ENCODE measurements at places on chromosomes 1 and 21.

- DNase-seq: no peak
These were observed 126.4 kb upstream of the GALNT2 start for GRCh38 chr1:229940684-229941083.

GRCh38 chr1:28256197-28256827 is 3.0 kb upstream of the SESN2 start:
- DNase-seq: no peak

- no peak for DNase-seq
These were observed 12.4 kb downstream of the ENTREP3 start for GRCh38 chr1:155242805-155243358.

DNA sequence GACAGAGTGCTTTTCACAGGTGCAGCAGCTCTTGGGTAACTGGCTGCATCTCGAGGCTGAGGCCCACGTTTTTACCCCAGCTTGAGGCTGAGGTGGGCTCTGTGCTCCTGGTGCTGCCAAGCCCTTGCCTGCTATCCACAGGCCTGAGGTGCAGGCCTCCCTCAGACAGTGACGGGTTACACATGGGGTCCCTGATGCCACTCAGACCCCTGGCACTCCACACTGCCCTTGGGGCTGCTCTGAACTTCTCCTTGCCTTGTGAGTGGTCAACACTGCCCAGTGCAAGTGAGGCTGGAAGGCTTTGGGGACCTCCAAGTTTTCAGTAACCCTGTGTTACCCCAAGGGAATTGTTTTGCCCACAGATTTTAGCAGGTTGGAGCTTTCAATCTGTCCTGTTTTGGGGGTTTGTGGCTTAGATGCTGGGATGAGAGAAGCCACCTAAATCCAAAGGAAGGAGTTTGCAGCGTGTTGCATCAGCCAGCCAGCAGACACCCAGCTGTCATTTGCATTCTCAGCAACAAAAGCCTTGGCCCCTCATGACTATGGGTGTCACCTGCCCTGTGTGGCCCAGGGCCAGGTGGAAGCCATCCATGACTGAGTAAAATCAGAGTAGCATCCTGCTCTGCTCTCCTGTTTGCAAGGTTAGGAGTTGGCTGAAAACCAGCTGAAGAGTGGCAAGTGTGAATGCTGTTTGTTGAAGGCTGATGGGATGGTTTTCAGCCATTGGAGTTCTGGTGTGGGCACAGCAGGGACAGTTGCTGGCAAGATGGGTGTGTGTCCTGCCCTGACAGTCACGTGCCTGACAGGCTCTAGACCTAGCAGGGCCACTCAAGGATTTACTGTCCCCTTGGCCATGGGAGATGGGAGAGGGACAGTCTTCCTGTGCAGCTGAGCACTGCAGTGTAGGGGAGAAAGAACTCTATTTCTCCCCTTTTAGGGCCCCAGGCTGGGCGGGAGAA is 3.2 kb downstream of the RNF187 start:
- DNase-seq: peak; percentile 34

GRCh38 chr1:208047975-208048374 is 137.1 kb upstream of the CD34 start:
- no peak for DNase-seq

GRCh38 chr1:215001419-215002021 is 81.0 kb upstream of the KCNK2 start:
- DNase-seq: no peak

- no peak for DNase-seq
These were observed 461.3 kb downstream of the RPS6KC1 start for GRCh38 chr1:213512316-213512715.

GRCh38 chr1:234725177-234726132 is 115.5 kb upstream of the IRF2BP2 start:
- peak; percentile 71 for DNase-seq

- DNase-seq: no peak
These were observed 77.4 kb downstream of the STUM start for GRCh38 chr1:226625832-226626576.

GRCh38 chr1:193416226-193417024 is 230.0 kb upstream of the B3GALT2 start:
- DNase-seq: no peak

DNA sequence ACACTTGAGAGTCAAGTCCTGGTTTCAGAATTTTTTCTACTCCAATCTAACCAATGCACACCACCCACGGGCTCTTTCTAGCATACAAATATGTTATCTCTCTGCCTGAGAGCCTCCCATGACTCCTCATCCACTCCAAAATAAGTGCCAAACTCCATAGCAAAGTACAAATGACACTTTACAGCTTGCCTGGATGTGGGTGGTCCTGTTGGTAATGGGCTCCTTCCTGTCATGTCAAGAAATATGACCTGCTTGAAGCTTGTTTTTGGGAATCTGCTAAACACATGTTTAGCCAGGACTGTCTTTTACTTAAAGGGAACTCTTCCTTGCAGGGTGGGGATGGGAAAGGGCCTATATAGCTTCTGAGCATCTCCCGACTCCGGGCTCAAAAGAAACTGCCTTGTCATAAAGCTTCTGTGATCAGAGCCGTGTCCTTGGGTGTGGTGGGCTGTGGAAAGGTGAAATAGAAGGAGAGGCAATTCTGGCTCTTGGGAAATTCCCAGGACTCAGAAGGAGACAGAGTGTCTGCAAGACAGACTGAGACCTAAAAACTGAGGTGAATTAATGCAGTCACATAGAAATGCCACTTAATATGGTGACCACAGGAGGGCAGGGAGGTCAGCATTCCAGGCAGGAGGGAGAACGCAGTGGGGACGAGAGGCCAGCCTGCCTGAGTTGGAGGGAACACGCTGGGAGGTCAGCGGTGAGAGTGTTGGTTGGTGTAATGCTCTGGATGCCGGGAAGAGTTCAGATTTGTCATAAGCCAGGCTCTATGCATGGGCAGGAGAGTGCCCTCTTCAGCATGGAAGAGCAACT is 6.1 kb upstream of the IGFN1 start:
- no peak for DNase-seq

- no peak for DNase-seq
These were observed 73.3 kb upstream of the IRF2BP2 start for GRCh38 chr1:234683127-234683860.

Measured in stimulated activated CD4-positive, alpha-beta T cell treated with anti-CD3 and anti-CD28 coated beads, Interleukin-1b, Interleukin-23, amount 100 ng/mL, for 48 hours (primary cell).